Panc1 (cell line): ENCODE measurements at places on chromosomes 3 and 15. TPM values are rescaled to one million over a fixed set of nuclear protein-coding genes. Genes with fewer than 3 reads are reported as not detected.

DNA sequence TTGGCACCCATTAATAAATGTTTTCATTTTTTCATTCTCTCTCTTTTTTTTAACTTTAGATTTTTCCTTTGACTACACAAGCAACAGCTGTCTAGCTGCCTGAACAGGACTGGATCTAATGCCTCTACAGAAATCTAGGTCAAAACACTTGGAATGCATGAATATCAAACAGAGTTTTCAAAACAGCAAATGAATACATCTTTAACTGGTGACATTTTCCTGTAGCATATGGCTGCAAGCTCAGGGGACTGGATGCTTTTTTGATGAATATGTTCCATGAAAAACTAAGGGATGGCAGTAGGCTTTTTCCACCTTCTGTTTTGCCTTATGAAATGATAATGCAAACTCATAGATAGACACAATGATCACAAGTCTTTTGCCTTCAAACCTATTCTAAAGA is 661.7 kb downstream of the MCTP2 start:
- DNase-seq = no peak

DNA sequence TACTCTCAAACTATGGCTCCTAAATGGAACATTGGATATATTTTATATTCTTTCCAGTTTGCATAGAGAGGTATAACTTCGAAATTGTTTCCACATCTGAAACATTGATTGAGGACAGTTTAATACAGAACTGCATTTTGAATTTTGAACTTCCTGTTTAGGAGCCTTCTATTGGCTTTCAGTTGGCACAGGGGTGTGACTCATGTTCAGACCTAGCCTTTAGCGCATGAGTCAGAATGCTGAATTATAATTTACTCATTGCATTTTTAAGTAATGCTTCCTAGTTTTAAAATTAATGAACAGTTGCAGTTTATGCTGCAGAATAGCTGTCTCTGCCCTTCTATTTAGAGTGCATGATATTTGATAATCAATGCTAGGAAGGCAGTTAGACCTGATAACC is 751.7 kb downstream of the CADM2 start:
- DNase-seq = no peak

DNA sequence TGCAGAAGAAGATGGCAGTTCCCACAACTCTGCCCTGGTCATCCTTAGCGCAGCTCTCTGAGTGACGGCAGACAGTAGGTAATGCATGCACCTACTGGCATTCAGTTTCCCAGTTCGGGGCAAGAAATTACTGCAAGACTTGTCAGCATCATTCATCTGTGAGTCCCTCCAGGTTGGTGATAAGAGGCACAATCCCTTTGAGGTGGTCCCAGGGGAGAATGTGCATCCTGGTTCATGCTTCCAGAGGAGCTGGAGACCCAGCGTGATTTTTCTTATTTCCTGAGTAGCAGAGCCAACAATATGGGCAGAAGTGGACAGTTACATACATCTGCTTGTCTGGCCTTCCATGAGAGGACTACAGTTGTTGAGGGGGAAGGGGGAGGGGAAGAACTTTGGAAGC is 235.9 kb upstream of the BHLHE40 start:
- DNase-seq = no peak

Gene GRM2
- 0.21 TPM for total RNA-seq

Gene PLSCR5
- total RNA-seq = not detected

DNA sequence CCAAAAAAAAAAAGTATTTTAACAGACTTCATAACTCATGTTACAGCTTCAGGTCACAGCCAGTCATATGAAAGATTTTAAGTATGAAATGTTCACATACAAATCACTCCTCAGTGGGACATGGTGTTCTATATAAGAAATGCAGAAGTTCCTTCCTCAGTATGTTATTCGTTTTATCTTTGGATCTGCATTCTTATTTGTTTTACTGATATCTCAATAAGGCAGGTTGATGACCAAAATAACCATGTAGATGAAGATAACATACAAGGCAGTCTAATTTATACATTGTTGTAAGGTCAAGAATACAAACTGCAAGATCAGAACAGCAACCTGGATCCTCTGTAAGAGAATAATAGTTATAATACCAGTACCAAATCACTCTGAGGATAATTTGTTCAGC is 75.6 kb downstream of the CHAC1 start:
- no peak for DNase-seq

Gene ST8SIA2
- 0.15 TPM for total RNA-seq

Gene CIB2
- 37.3 TPM for total RNA-seq

- no peak for DNase-seq
Measured at GRCh38 chr3:11555211-11555782, 88.4 kb downstream of the VGLL4 start.

DNA sequence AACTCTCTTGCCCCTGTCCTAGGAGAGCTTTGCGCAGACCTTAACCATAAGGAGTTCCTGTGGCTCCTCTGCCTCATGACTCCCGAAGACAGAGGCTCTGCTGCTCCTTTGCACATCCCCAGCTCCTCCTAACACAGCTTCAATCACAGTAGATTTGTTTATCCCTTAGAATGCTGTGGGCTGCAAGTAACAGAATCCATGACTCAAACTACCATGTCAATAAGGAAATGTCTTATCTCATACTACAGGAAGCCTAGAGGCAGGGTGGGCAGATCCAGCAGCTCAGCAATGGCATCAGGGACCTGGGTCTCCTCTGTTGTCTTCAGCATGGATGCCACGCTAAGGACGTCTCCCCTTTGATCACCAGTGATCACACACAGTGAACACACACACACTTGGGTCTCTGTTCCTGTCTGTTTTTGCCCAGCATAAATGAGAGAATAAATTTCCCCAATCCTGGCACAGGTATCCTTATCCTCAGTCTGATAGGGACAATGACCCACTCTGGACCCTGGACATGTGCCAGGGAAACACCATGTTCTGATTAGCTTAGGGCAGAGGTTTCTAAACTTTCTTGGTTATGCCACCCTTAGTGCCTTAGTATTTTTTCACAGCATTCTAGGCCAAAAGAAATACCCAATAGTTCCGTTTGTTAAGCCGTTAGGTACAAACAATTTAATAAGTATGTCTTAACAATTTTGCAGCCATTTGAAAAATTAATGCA is 46.1 kb upstream of the MRPS22 start:
- no peak for DNase-seq
